Bronchial smooth muscle cell (primary cell): ENCODE measurements at places on chromosomes 7 and 10. TPM values are rescaled to one million over a fixed set of nuclear protein-coding genes. Genes with fewer than 3 reads are reported as not detected.

CYP3A7 gene
- total RNA-seq: 0.34 and 1.1 TPM in 2 replicates

PRPS1L1 gene
- total RNA-seq: not detected in 2 replicates

ZNF804B gene
- total RNA-seq: not detected in 2 replicates

GIMAP7 gene
- total RNA-seq: not detected in 2 replicates

FGFBP3 gene
- total RNA-seq: 0.17 and 0.47 TPM in 2 replicates

DIP2C gene
- 12.3 and 18.4 TPM in 2 replicates for total RNA-seq

LRGUK gene
- 0.09 and 0.16 TPM in 2 replicates for total RNA-seq

ANKRD30A gene
- not detected in 2 replicates for total RNA-seq

JAKMIP3 gene
- total RNA-seq: 0.16 and 0.26 TPM in 2 replicates
